AG09309 (cell line): ENCODE measurements at places on chromosomes 5 and 9.
A peak's percentile ranks its signal among the peaks of the same experiment; 100 is the strongest.

DNA sequence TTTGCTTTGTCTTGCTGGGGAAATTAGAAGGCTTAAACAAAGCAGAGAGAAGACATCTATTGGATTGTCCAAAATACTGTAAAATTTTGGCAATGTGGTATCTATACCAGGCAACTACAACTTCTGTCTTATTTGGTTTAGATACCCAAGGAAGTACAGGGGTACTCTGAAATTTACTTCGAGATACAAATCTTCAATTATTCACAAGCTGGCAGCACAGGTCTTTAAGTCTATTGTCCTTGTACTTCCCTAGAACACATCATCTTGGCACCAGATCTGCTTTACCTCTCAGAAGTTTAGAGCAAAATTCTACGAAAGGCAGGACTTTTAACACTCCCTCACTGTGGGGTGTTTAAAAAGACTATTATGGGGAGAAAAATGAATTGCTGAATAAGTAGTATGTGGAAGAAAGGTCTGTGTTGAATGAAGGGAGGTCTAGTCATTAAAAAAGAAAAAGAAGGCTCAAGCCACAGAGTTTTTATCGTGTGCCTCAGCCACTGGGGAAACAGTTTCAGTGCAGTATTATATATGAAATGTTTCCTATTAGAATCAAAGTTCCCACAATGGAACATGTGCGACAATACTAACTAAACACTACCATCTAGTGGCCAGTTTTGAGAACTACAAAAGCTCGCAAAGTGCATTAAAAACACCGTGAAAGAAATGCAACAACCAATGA is 93.7 kb downstream of the PDE4D start:
- DNase-seq = no peak

DNA sequence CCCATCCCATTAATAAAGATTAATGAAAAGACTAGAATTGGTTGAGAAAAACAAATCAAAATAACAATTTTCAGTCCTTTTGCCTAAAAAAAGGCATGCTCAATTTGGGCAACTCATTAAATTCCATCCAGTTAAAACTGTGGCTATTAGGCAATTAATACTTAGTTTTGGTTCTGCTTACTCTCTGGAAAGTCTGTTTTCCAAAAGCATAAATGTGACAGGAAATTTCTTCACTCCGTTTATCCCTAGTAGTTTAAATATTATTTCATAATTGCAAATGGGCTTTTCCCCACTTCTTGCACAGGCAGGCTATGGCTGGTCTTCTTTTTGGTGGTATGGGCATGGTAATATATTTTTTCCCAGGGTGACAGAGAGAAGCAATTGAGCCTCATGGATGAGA is 373.3 kb upstream of the KLF4 start:
- no peak for DNase-seq

DNA sequence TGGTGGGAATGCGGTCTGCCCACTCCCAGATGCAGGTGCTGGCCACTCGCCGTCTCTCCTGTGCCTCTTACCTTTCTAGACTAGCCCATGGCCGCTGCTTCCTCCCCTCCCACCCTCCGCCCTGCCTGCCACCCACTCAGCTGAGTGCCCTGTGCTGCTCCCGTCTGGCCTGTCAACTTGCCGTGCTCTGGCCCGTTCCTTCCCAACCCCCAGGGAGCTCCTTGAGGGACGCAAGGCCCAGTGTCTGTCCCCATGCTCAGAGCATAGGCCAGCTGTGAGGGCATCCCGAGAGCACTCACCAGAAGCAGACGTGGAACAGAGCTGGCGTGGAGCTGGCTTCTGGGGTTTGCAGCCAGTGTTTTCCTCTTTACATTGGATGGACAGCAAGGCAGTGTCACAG is 20.2 kb downstream of the HNRNPH1 start:
- no peak for DNase-seq

GRCh38 chr5:135018457-135018856 is 15.6 kb downstream of the PITX1 start:
- no peak for DNase-seq

DNA sequence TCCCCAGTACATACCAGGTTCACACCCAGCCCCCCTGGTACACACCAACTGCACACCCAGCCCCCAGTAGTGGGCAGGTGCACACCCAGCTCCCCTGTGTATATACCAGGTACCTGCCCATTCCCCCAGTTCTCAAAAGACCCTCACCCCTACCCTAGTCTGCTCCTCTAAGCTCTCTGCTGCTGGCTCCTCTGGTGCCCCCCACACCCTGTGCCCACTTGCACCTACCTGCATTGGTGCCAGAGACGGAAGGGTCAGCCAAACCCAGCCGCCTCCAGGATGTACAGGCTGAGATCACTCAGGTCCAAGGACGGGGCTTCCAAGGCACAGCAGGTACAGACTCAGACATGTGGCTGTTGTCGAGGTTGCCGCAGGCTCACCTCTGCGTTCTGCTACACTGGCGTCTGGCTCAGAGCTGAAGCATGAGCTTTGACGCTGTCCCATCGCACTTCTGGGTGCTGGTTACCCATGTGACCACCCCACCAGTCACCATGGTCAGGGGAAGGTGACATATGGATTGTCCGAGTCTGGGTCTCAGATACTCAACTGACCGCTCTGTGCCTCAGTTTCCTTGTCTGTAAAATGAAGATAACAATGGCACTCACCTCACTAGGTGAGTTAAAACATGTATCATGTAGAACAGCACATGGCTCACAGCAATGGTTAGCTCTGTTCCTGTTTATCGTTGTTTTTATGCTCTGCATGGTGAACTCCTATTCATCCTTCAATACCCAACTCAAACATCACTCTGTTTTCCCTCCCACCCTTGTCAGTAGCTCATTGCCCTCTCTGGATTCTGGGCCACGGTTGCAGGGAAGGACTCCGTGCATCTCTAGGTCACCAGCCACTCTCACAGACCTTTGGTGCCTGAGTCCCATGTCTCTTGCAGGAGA is 45.3 kb upstream of the SUSD3 start:
- no peak for DNase-seq

DNA sequence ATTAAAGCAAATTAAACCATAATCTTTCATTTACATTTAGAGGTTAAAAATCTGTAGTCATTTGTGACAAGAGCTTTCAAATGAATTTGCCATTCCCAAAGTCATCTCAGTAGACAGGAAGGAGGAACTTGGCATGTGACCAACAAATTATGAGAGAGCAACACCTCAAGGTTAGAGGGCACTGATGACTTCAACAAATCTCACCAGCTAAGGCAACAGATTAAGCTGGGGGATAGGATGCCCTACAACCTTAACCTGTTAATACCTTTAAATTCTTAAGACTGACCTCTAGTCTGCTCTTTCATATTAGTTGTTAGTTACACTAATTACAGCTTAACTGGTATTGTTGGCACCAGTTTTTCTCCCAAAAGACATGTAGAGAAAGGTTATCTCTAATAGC is 18.4 kb downstream of the POU5F2 start:
- no peak for DNase-seq

GRCh38 chr9:124139001-124139400 is 118.7 kb upstream of the NEK6 start:
- peak; percentile 61 for DNase-seq

- no peak for DNase-seq
These were observed 141.4 kb downstream of the MED10 start for GRCh38 chr5:6236858-6237481.

- no peak for DNase-seq
These were observed 14.1 kb downstream of the ALDH1B1 start for GRCh38 chr9:38406476-38407186.

DNA sequence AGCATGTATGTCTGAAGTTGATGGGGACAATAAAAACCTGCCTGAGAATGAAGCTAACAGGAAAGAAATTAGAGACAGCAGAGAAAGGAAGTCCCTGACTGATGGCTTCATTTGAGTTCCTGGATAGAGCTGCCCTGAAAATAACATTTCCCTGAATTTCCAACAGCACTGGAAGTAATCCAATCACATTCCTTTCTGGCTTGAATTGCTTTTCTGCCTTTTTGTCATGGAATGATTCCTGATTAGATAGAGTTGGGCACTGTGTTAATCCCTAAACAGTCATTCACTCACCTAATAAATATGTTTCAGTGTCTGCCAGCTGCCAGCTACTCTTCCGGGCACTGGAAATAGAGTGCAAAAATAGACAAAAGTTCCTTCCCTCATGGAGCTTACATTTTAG is 30.0 kb upstream of the SH3RF2 start:
- no peak for DNase-seq

DNA sequence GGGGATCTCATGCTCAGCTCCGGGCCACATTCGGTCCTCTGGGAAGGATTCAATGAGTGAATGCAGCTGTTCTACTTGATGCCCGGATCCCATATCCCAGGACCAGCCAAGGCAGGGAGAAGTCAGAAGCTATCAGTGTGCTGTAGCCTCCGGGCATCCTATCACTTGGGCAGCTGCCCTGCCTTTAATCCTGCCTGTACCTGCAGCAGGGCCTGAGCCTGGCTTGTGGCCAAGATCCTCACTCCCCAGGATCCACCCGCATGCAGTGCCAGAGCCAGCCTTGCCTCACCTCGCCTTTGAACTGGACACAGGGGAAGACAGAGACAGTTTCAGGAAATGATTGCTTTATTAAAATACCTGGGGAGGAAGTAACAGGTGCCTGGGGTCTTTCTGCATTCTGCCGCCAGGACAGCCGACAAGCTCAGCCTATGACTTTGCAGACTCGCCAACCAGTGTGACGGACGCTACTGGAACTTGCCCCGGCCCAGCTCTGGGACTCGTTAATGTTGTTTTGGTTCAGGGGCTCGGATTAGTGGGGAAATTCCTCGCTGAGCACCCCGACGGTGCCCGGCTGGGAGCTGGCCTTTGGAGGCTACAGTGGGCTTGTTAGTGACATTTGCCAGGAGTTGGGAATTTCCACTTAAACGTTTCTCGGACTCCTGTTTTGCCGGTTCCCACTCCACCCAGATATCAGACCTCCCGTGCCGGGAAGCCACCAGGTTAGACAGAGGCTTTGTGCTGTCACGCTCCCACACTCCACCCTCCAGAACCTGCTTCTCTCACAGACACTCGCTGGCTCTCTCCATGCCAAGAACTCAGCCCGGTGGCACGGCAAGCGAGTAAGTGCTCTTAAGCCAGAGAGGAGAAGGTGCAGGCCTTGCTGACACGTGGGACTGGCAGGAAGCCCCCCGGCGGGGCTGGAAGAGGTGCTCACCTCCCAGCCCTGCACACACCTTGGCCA is 721 bp downstream of the PTGES start:
- no peak for DNase-seq

DNA sequence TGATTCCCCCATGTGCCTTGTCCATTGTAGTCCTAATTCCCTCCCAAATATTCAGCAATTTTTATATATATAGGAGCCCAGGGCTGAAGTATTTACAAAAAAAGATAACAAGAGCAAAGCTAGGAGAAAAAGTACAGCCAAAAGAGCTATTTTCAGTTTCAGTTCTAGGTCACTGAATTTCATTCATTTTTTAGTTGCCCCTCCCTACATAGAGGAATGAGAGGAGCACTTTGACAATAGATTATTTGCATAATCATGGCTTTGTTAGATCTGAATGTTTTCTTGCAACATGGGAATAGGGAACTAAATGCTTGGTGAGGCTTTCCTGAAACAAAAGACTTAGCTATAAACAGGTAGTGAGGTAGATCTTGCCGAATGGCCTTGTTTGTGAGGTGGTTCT is 15.3 kb upstream of the F2RL2 start:
- DNase-seq = no peak

DNA sequence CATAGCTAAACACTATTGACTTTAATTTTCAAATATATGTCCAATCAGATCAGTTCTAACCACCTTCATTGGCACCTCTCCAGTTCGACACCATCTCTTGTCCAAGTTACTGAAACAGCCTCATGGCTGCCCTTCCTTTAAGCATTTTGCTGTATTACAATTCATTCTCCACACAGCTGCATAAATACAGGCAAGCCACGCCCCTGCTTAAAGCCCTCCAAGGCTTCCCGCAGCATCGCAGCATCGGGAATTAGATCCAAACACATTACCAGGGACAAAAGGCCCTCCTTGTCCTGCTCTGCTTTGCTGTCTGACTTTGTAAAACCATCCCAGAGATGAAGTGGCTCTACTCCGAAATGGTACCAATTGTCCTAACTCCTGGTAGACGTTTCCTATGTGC is 75.1 kb upstream of the RAI14 start:
- no peak for DNase-seq

DNA sequence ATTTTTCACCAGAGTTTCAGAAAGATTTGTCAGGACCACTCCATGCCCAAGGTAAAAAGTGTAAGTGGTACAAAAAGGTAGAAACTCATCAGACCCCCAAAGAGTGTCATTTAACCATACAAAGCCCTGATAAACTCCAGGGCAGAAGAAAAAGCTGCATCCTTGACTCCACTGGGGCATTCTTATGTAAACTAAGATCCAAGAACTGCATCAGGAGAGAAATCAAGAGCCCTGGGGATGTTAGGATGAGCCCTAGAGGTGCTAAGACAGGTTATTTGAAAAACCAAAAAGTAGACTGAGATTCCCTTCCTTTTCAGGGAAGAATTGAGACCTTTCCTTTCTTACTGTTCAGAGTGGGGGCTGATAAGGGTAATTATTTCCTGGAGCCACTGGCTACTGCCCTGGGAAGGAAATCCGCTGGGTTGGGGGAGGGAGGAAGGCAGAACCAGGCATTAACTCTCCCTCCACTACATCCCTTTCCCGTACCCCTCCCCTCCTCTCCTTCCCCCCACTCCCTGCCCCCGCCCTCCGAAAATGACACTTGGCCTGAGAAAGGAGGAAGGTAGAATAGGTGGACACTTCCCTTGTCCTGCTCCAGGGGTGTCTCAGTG is 54.7 kb downstream of the FXN start:
- DNase-seq = no peak

DNA sequence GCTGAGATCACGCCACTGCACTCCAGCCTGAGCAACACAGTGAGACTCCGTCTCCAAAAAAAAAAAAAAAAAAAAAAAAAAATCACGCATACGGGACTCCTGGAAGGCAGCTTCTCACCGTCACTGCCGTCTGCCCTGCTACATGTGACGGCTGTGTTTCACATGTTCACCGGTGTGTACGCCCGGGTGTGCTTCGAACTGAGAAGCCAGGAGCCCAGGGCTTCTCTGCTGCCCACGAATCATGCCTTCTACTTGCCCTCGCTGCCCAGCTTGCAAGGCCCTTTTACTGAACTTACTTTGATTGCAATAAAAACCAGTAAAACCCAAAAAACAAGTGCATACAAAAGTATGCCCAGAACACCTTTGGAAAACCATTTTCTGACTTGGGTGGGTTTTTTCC is 5.8 kb upstream of the NKD2 start:
- no peak for DNase-seq

DNA sequence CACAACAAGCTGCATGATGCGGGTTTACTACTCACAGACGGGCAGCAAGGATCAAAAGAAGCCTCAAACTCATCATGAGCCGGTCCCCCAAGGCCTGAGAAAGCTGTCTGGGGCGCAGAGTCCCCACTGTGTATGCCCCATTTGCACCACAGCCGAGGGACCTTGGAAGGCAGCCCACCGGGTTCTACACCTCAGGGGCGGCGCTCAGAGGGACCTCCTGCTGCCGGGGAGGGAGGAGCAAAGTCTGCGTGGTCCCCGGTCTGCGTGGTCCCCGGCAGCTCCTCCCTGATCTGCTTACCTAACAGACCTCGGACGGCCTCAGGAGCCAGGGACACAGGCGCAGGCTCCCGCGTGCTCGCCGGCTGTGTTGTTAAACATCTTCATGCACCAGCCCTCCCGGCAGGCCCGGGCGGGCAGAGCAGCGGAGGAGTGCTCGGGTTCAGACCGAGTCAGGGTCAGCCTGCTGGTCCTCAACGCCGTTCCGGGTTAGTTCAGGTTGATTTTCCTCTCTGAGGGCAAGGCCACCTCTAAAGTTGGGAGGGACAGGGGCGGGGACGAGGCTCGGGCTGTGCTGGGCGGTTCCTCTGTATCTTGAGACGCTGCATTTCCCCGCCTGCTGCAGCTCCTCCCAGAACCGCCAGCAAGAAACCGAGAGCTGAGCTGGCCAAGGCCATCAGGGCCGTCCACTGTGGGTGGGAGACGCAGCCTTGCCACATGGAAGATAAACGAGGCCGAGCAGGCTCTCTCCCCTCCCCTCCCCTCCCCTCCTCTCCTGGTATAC is 74.6 kb downstream of the MRPL36 start:
- DNase-seq = no peak
